Osteocyte (in vitro differentiated cells): ENCODE measurements at places on chromosomes 2 and 18.

- no peak overlapping the region for H3K4me3 ChIP-seq
- H3K27me3 ChIP-seq: no peaks in the 10 kb centered on the region
- peaks cover 2% of the 10 kb centered on the region for H3K36me3 ChIP-seq
- peaks cover 34% of the 10 kb centered on the region for H3K4me1 ChIP-seq
- DNase-seq: peak; percentile 19
Measured at GRCh38 chr2:102137138-102137537, 5.4 kb upstream of the IL1R1 start.

- H3K27me3 ChIP-seq: no peaks in the 10 kb centered on the region
- peaks cover 15% of the 10 kb centered on the region for H3K36me3 ChIP-seq
- peaks cover 12% of the 10 kb centered on the region for H3K4me1 ChIP-seq
- H3K27ac ChIP-seq: no peak overlapping the region
Measured at GRCh38 chr2:65320042-65320725, 92.6 kb downstream of the ACTR2 start.

- H3K27me3 ChIP-seq: no peaks in the 10 kb centered on the region
- DNase-seq: no peak
- H3K4me1 ChIP-seq: peaks cover 19% of the 10 kb centered on the region
- no peaks in the 10 kb centered on the region for H3K36me3 ChIP-seq
Measured at GRCh38 chr18:8989855-8990254, 112.6 kb upstream of the NDUFV2 start.

GRCh38 chr2:180655393-180655792 is 325.0 kb upstream of the UBE2E3 start:
- H3K27me3 ChIP-seq: no peaks in the 10 kb centered on the region
- peaks cover 3% of the 10 kb centered on the region for H3K4me1 ChIP-seq
- H3K4me3 ChIP-seq: no peak overlapping the region
- H3K36me3 ChIP-seq: no peaks in the 10 kb centered on the region
- no peak for DNase-seq

- peak; percentile 77 for DNase-seq
- H3K27ac ChIP-seq: no peak overlapping the region
- H3K4me3 ChIP-seq: no peak overlapping the region
- H3K36me3 ChIP-seq: no peaks in the 10 kb centered on the region
- H3K27me3 ChIP-seq: peaks cover 10% of the 10 kb centered on the region
Measured at GRCh38 chr2:95382686-95383634, 19.5 kb upstream of the FAHD2A start.

DNA sequence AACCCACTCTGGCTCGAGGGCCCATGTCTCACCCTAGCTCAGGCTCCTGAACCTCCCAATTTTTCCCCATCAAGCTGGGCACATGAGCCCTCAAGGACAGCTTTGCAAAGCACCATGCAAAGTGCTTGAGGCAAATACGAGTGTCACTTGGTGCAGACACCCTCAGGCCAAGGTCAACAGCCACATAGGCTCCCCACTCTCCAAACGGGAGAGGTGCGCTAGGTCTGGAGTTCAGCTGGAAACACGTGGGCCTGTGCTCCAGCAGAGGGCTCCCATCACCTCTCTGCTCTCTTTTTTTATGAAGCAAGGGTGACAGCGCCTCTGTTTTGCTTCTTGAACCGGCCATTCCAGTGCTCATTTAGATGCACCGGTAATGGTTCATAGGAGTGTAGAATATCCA is 11.9 kb upstream of the ARHGAP25 start:
- DNase-seq: no peak
- no peak overlapping the region for H3K4me3 ChIP-seq

DNA sequence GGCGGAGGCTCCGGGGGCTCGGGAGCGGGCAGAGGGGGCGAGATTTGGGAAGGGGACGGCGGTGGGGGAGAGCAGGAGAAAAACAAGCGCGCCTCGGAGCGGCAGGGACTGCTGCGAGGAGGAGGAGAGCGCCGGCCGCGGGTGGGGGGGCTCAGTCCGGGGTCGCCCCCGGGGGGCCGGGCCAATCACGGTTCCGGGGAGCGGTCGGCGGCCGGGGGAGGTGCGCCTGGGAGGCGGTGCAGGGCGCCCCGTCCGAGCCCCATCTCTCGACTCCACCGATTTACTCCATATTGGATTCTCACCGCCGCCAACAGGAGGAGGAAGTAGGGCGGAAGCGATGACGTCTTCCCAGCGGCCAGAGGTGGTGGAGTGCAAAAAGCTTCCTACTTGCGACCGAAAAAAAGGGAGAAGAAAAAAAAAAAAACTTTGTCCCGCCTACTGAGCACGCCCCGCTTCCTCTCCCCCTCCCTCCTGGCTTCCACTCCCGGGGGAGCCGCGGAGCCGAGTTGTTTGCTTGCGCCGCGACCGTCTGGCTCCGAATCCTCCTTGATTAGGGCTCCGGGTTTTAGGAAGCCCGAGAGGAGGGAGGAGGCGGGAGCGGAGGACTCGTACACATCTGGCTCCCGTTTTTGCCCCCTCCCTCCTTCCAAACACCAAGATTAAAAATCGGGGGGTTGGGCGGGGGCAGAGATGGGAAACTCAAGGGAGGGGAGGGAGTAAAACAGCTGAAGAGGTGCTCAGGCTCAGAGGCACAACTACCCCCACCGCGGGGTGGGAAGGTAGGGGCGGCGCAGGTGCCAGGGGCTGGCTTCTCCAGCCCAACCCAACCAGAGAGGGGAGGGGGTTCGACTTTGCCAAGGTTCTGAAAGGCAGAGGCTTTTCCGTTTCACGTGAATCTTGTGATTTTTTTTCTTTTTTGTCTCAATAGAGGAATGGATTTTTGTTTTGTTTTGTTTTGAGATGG is at the start of gene SPRED2:
SPRED2 (minus strand) TSS at position 373 of the 964 bp plus-strand sequence. CDS start 612 bp downstream, outside the sequence.
- H3K27ac ChIP-seq: peak within 1 kb of the TSS; percentile 93
- DNase-seq: peak; percentile 98
- H3K4me3 ChIP-seq: peak within 1 kb of the TSS; percentile 91
- peaks cover under 1% of the 10 kb centered on the region for H3K36me3 ChIP-seq
- H3K4me1 ChIP-seq: peaks cover 29% of the 10 kb centered on the region
- no peaks in the 10 kb centered on the region for H3K27me3 ChIP-seq

GRCh38 chr2:75336451-75336850 is 137.1 kb upstream of the TACR1 start:
- H3K36me3 ChIP-seq: no peaks in the 10 kb centered on the region
- H3K27me3 ChIP-seq: peaks cover 20% of the 10 kb centered on the region
- no peak for DNase-seq
- H3K27ac ChIP-seq: no peak overlapping the region

- no peaks in the 10 kb centered on the region for H3K27me3 ChIP-seq
- no peak for DNase-seq
- H3K27ac ChIP-seq: no peak overlapping the region
Measured at GRCh38 chr2:74546004-74546403, 7.7 kb downstream of the LOXL3 start.

DNA sequence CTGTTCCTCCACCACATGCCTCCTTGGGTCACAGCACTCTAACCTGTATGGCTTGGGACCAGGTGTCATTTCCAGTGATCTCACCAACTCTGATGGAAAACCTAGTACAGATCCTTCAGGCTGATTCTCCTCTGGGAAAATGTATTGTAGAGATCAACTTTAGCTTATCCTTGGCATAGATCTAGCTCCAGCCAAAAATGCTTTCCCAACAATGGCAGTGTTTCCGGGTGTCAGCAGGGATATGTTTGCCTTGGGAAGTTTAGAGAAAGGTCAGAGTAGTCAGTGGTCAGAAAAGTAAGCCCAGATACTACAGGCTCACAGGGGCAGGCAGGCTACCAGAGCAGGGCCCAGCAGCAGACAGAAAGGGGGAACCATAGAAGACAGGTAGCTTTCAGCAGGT is 73.6 kb downstream of the CD8B2 start:
- H3K36me3 ChIP-seq: no peaks in the 10 kb centered on the region
- no peak overlapping the region for H3K27ac ChIP-seq
- H3K4me3 ChIP-seq: no peak overlapping the region
- no peak for DNase-seq
- H3K4me1 ChIP-seq: no peaks in the 10 kb centered on the region
- H3K27me3 ChIP-seq: peaks cover 36% of the 10 kb centered on the region

- DNase-seq: no peak
- H3K4me1 ChIP-seq: no peaks in the 10 kb centered on the region
- no peak overlapping the region for H3K4me3 ChIP-seq
- H3K27ac ChIP-seq: no peak overlapping the region
Measured at GRCh38 chr18:2522112-2522511, 49.2 kb downstream of the METTL4 start.

DNA sequence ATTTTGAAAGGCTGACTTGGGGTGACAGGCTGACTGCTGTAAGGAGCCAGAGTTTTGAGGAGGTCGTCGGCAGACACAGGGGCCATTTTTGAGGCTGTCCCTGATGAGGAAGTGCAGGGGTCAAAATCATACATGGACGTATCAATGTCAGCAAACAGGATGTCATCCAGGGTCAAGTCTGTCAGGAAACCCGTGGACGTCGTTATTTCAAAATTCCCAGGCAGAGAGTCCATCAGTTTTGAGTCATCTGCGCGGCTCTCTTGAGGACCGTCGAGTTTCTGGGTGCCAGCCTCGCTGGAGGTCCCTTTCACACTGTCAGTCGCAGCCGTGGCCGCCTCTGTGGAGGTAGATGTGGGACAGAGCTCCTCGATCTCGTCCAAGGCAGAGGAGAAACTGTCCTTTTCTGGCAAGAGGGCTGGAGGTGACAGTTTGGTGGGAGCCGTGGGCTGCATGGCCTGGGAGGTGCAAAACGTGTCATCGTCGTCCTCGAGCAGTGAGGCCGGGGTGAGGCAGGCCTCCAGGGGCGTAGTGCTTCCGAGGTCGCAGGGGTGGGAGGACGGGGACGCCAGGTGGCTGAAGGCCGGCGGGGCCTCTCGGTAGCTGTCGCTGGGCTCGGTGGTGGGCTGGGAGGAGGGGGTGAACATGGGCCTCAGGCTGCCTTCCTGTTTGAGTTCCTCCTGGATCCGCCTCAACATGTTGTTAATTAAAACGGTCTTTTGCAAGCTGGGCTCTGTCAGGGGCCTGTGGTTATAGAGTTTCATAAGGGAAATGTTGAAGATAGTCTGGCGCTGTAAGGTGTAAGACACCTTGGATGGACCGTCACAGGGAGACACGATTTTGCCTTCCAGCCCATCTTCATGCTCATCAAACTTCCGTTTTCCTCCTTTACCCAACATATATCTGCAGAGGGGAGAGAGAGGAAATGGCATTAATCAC is 17.5 kb downstream of the SERTAD2 start:
- H3K27me3 ChIP-seq: no peaks in the 10 kb centered on the region
- peak overlapping the region; percentile 3 for H3K27ac ChIP-seq
- no peak for DNase-seq
- no peak overlapping the region for H3K4me3 ChIP-seq

- no peaks in the 10 kb centered on the region for H3K27me3 ChIP-seq
- no peak overlapping the region for H3K4me3 ChIP-seq
- H3K36me3 ChIP-seq: no peaks in the 10 kb centered on the region
- DNase-seq: peak; percentile 53
- H3K4me1 ChIP-seq: peaks cover 24% of the 10 kb centered on the region
- H3K27ac ChIP-seq: peak overlapping the region; percentile 1
Measured at GRCh38 chr2:65282477-65283053, 54.9 kb downstream of the ACTR2 start.

DNA sequence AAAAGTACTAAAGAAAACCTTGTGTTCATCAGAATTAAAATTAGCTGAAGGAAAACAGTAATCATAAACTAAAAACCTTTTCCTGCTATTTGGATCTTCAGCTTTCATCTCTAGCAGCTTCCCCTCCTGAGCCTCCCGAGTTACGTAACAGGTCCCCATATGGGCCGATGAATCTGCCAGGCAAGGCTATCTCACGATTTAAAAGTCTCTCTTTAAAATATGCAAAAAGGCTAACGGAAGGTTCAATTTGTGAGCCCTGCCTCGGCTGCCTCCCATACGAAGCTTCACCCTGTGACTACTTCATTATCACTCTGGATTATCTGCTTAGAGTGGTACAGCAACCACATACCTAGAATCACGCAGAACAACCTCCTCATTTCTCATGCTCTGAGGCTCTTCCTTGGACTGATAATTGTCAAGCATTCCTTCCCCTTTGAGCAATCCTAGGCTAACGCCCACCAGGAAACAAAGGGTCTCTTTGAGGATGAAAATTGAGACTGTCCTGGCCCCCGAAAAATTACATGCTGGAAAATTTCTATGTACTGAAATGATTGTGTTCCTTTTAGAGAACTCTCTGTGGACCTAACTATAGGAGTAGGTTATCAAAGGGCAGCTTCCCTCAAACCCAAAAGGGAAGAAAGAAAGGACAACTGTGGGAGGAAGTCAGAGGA is 147.4 kb downstream of the ZEB2 start:
- no peaks in the 10 kb centered on the region for H3K27me3 ChIP-seq
- peaks cover 35% of the 10 kb centered on the region for H3K4me1 ChIP-seq
- no peaks in the 10 kb centered on the region for H3K36me3 ChIP-seq
- H3K27ac ChIP-seq: no peak overlapping the region
- no peak overlapping the region for H3K4me3 ChIP-seq
- DNase-seq: no peak

DNA sequence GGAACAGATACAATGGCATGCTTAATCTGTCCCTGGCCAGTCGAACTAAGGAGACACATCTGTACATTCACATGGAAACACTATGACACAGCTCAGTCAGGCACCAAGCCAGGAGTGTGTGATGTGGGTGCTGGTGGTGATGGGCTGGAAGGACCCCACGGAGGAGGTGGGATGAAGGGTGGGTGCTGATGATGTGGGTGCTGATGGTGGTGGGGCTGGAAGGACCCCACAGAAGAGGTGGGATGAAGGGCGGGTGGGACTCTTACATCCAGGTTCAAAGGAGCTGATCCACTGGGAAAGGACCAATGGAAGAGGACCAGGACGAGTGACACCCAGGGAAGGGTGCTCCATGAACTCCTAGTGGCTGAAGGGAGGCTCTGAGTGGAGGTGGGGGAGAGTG is 34.8 kb upstream of the ACAA2 start:
- H3K4me1 ChIP-seq: peaks cover 16% of the 10 kb centered on the region
- no peaks in the 10 kb centered on the region for H3K36me3 ChIP-seq
- DNase-seq: no peak
- H3K4me3 ChIP-seq: no peak overlapping the region
- no peaks in the 10 kb centered on the region for H3K27me3 ChIP-seq

- no peak overlapping the region for H3K27ac ChIP-seq
- DNase-seq: no peak
- H3K27me3 ChIP-seq: peaks cover 2% of the 10 kb centered on the region
- H3K4me1 ChIP-seq: no peaks in the 10 kb centered on the region
Measured at GRCh38 chr2:177983183-177983788, 89.3 kb downstream of the PDE11A start.

GRCh38 chr2:101175991-101176390 is 24.8 kb upstream of the TBC1D8 start:
- no peak for DNase-seq
- H3K4me1 ChIP-seq: peaks cover 19% of the 10 kb centered on the region
- H3K36me3 ChIP-seq: peaks cover 3% of the 10 kb centered on the region

DNA sequence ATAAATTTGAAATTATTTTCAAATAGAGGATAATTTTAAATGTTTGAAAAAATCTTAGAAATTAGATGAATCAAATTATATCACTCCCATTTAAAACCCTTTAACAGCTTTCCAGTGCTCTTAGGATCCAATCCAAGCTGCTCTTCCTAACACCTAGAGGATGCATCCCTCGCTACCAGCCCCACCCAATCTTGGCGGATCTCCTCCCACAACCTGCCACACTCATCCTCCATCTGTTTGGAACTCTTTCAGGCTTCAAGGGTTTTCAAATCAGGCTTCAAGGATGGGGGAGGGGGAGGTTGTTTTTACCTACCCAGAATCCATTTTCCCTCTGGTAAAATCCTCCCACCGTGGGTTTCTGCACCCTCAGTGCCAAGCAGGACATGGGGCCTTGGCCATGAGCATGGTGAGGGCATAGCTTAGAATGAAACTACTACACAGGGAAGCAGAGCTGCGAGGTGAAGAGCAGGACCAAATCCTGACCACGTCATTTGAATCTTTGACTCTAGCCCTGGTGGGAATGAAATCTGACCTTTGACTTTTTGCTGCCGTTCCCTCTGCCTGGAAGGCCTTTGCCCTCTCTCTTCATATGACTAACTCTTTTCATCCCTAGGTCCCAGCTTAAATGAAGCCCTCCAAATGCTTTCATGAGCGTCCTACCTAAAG is 113.0 kb upstream of the MAPRE2 start:
- no peaks in the 10 kb centered on the region for H3K27me3 ChIP-seq
- DNase-seq: no peak
- H3K4me3 ChIP-seq: no peak overlapping the region
- no peak overlapping the region for H3K27ac ChIP-seq
- H3K4me1 ChIP-seq: peaks cover 14% of the 10 kb centered on the region
- H3K36me3 ChIP-seq: peaks cover 3% of the 10 kb centered on the region
